ENCODE measurements at places on chromosomes 4 and X.

- DNase-seq, result peak; percentile 24
These were observed 97.1 kb downstream of the NFKB1 start for GRCh38 chr4:102598086-102598761.

DNA sequence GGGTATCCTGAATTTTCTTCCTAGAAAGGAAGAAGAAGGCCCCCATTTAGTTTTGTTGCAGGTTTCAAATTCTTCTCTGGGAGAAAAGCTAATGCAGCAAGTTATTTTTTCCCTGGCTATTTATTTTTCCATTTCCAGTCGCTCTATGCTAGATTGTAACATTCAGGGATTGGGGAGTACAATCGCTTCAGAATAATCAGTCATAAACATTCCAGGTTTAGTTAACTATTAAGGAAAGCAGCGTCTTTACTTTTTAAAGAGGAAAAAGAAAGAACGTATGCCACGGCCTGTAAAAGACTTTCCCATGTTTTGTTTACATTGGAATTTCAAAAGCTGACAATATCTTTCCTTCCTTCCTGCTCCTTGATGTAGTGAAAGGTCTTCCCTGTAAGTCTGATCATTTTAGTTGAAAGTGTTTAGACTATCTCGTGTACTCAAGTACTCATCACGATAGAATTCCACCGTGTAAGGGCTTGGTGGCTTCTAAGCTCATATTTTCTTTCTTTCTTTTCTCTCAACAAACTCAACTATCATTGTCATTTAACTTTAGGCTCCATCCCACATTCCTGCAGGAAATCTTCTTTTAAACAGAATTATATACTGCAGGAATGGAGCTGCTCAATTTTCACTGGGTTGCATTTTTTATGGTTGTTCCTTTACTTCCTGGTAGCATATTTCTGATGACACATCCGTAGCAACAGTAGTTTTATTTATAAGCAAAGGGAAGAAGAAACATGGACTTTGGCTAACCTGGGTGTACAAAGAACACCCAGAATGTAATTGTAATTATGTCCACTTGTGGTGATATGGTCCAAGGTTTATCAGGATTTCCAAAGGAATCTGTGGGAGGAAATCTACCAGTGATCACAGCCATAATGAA lies 213.1 kb upstream of the FAT1 start:
- peak; percentile 77 for DNase-seq

DNA sequence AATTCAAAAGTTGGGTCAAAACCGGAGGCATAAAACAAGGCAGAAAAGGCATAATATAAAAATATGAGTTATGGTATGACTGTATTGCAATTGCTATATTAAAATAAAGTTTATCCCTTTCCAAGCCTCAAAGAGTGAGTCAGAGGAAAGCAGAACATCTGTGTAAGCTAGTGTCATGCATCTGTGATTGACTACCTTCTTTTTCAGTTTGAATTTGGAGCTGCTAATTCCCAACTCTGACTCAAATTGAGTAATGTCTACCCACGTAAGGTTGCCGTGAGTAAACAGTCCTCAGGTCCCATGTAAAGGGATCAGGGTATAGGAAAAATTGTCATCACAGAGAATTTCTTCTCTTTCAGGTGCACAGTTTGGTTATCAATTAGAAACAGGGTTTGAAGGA lies 6.5 kb upstream of the SLITRK4 start:
- DNase-seq, result no peak

DNA sequence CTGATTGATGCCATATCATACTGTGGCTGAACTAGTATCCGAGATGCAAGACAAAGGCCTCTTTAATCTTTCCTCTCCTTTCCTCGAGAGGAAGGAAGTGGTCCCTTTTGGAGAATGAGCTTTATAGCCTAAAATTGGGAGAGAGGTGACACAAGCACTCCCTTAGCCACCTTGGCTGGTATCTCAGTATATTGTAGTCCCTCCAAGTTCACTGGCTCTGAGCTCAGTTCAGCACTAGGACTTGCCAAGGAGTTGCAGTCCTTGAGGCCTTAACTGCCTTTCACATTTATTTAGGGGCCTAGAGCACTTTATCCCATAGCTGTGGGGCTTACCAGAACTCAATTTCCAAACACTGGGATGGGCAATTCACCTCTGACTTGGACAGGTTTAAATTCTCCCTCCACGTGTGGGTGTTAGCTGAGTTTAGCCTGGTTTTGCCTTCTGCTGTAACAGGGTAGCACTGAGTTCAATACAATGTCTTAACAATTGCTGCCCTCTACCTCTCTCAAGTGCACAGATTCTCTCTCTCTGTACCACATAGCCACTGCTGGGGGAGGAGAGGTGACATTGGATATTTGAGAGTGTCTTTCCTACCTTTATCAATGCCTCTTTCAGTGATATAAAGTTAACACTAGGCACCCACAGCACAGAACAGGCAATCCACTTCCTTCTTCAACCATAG lies 216.4 kb downstream of the TECRL start:
- DNase-seq, result no peak

GRCh38 chrX:16745659-16746058 lies 26.2 kb downstream of the SYAP1 start:
- DNase-seq, result no peak

- DNase-seq, result no peak
These were observed 43.8 kb upstream of the ARHGAP24 start for GRCh38 chr4:85431156-85431555.

DNA sequence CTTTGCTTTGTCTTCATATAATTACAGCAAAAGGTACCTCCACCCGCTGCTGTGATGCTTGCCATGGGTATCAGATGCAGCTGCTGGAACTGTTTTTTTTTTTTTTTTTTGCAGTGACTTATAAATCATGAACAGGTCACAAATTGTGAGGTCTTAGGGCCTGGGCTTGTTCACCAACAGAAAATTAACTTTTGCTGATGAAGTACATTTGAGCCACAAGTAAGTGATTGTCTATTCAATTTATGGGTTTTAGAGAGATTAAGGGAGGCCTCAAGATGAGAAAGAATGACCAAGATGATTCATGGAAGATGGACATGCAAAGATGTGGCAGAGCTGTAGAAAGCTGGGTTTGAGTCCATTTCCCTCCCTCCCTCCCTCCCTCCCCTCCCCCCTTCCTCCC lies 18.0 kb upstream of the GBA3 start:
- no peak for DNase-seq

- no peak for DNase-seq
These were observed 763 bp upstream of the PRRG1 start for GRCh38 chrX:37348231-37348970.

DNA sequence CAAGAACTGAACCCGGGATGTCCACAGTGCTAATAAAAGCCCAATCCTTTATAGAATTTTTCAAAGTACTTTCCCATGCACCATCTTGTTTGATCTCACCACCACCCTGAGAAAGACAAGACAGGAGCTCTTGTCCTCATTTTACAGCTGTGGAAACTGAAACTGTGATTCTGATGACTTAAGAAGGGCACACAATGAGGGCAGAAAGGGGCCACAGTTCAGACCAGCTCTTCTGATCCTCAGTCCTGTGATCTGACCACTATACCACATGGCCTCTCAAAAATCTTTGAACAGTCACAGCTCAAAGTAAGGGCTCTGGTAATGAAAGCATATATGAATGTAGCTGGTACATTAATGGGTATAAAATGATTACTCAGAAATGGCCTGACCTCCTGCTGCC lies 127.3 kb upstream of the CPEB2 start:
- DNase-seq, result no peak

- DNase-seq, result no peak
These were observed 30.1 kb upstream of the UGT2B17 start for GRCh38 chr4:68606240-68606639.

DNA sequence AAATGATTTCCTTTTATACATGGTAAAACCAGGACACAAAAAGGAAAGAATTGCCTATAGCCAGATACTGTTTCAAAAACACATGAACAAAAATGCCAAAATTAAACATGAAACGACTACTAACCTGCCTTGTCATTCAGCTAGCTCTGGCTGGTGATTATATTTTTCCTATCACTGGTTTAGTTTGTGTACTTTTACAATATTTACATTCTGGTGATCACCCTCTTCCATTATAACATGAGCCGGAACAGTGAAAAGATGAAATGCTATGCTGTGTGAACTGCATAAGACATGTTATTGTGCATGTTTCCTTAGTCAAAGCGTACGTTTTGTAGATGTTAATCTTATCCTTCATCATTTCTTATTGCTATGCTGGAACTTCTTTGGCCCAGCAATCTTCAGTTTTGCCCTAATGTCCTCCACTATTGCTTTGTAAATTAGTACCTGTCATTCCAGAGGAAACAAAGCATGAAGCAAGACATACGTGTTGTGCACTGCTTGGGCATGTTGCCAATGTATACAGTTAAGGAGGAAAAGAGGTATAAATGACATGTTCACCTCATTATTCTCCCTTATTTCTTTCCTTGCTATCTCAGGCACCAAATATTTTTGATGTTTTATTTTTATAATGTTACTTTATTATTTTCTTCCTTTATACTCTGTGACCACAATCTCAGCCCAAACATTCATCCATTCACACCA lies 386.3 kb downstream of the ARHGAP24 start:
- no peak for DNase-seq

- no peak for DNase-seq
These were observed 26.4 kb downstream of the GRIA2 start for GRCh38 chr4:157246964-157247363.

DNA sequence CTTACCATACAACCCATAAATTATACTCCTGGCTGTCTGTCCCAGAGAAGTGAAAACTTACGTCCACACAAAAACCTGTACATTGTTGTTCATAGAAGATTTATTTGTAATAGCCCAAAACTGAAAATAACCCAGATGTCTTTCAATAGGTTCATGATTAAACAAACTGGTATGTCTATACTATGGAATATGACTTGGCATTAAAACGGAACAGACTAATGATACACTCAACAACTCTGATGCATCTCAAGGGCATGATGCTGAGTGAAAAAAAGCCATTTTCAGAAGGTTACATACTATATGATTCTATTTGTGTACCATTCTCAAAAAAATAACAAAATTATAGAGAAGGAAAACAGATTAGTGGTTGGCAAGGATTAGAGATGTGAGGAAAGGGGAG lies 11.6 kb upstream of the MND1 start:
- no peak for DNase-seq

DNA sequence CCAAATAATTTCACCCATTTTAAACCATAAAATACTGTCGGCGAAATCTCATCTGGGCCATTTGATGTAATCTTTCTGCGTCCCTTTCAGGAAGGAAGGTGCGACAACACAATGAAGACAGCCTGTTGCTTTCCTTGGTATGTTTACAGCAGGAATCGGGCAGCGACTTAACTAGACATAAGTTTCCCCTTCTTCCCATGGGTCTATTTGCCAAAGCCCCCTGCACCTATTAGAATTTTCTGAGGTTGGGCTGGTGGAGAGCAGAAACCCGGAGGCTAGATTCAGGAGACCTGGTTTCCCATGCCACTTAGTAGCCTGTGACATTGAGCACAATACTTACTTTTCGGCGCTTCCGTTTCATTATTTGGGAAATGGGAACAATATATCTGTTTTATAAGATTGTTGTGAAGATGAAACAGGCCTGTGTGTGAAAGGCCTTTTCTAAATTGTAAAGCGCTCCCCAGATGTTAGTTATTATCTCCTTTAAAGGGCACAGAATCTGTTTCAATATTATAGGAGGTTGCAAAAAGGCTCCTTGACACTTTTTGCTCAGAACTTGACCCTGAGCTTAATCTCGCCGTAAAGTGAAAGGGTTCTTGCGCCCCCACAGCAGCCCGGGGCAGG lies 552 bp upstream of the AFF1 start:
- DNase-seq, result no peak

DNA sequence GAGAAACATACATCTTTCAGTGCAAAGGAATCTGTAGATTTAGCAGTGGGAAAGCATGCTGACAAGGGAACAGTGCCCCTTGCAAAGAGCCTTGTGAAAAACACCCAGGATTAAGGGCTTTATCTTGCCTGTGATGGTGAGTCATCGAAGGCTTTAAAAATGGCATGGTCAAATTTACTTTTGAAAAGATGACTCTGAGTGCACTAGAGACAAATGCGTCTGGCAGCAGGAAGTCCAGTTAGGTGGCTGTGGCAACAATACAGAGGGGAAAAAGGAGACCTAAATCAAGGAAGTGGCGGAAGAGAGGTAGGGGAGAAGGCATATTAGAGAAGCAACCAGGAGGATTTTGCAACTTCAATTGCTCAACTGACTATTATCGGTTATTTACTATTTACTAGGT lies 472.6 kb upstream of the CPEB2 start:
- peak; percentile 72 for DNase-seq

GRCh38 chrX:68829582-68830418 lies 979 bp downstream of the EFNB1 start:
- DNase-seq, result no peak

DNA sequence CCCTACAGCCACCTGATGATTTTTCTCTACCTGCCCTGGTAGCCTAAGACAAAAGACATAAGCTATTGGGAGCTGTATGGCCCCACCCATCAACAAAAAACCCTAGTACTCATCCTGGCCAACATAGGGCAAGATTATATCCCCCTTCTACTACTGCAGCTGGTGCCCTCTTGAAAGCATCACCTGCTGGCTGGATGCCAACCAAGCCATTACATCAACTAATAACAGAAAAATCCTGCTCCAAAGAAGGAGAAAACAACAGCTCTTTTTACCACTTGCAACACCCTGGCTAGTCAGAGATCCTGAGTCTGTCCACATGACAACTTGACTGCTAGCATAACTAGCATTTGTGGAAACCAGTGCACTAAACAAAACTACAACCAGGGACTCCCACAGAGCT lies 43.6 kb upstream of the UPRT start:
- no peak for DNase-seq

DNA sequence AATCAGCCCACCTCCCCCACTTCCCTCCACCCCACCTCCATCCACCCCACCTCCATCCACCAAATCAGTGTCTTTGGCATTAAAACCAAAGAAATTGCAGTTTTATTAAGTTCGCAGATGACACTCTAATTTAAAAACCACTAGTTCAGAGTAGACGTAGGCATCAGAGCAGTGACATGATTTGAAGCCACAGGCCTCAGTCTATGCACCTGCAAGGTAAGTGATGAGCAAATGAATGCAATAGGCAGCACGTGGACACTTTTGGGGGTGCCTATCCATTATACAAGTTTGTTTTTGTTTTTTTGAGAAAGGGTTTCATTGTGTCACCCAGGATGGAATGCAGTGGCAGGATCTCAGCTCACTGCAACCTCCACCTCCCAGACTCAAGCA lies 88.0 kb upstream of the TRIM2 start:
- no peak for DNase-seq

DNA sequence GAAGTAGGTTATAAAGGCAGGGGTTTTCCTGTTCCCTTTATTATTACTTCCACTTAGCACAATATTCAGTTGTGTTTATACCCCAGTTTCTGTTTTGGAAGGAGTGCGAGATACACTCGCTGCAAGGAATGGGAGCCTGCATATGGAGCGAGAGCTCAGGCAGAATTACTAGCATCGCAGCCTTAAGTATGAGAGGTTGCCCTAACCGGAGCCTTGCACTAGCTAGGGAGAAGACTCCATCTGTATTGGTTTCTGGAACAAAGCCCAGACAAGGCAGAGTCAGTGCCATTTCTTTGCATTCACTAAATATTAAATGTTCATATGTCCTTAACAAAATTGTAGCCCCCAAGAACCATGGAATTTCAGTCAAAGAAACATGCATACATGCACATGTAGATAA lies 6.2 kb upstream of the DCTD start:
- DNase-seq, result no peak

GRCh38 chr4:55865228-55865806 lies 11.9 kb downstream of the EXOC1 start:
- DNase-seq, result peak; percentile 36

All from brain microvascular endothelial cell (primary cell).